ENCODE measurements at places on chromosomes 6 and 20.

DNA sequence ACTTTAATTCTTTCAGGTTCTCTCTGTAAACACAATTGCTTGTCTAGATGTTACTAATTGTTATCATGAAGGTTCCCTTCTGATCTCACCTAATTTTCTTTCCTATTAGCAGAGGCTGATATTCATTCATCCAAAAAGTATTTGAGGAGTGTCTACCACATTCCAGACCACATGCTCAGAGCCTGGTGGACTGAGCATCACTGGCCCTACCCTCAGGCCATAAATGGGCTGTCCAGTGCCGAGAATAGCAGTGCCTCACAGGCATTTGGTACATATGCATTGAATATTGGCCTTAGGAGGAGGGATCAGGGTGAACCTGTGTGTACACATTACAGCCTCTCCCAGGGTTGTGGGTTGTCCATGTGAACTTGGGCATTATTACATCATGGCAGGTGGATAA, 40.4 kb upstream of the PRELID3B start:
- no peak for DNase-seq

- DNase-seq = no peak
Observed at GRCh38 chr20:19482726-19483125, 270.3 kb downstream of the SLC24A3 start.

- DNase-seq = no peak
Observed at GRCh38 chr6:124573953-124574352, 388.3 kb upstream of the RNF217 start.

DNA sequence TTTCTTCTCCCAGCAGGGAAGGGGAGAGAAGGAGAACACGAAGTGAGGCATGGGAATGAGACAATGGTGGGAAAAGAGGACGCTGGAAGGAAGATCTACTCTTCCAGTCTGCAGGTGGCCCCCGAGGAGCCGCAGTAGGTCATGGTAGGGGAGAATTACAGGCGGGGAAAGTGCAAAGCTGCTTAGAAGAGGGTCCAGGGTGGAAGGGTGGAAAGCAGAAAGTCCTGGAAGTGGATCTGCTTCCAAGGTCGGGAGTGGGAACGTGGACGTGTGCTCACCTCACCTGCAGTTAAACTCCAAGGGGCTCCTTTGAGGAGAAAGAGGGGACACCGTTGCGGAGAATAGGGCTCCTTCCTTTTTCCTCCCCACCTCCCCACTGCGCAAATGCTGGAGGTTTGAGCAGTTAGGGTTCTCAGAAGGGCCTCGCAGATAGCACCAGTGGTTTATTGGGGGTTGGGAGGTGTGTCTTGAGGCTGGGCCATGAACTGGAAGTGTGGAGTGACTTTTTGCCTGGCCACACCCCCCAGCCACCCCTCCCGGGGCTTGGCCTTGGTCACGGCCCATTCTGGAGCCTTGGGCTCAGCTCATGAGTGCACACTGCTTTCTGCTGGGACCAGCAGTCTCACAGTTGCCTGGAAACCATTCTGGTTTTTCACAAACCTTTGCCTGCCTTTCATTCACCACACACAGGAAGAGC, 100.4 kb upstream of the MLN start:
- DNase-seq = peak; percentile 67

GRCh38 chr6:118179048-118179447, 272.0 kb downstream of the SLC35F1 start:
- DNase-seq = no peak

- DNase-seq = no peak
Observed at GRCh38 chr6:3208098-3208774, 19.2 kb downstream of the TUBB2B start.

- no peak for DNase-seq
Observed at GRCh38 chr6:142857796-142858555, 87.0 kb downstream of the HIVEP2 start.

- DNase-seq = no peak
Observed at GRCh38 chr20:6140947-6141346, 18.1 kb upstream of the FERMT1 start.

GRCh38 chr20:59042796-59043631, 428 bp upstream of the PRELID3B start:
- DNase-seq = peak; percentile 93

DNA sequence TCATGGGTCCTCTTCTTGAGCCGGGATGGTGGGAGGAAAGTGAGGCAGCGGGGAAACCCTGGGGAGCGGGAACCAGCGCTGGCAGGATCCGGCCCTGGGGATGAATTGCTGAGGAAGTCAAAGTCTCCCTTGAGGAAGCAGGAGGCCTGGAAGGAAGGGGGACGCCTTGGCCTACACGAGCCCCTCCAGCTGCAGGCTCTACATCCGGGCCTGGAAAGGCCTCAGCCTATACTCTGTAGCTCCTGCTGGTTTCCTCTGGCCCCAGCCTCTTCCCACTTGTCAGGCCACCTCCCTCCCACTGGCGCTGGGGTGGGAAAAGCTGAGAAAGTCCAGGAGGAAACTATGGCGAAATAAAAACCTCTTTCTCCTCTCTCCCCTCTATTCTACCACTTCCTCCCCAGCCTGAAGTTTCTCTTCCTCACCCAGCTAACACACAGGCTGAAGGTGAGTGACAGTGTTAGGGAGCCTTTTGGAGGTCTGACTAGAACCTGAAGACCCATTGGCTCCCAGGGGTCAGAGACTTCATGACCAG, 14.9 kb downstream of the TREML2 start:
- DNase-seq = no peak

GRCh38 chr6:160010067-160010466, 41.2 kb downstream of the IGF2R start:
- no peak for DNase-seq

DNA sequence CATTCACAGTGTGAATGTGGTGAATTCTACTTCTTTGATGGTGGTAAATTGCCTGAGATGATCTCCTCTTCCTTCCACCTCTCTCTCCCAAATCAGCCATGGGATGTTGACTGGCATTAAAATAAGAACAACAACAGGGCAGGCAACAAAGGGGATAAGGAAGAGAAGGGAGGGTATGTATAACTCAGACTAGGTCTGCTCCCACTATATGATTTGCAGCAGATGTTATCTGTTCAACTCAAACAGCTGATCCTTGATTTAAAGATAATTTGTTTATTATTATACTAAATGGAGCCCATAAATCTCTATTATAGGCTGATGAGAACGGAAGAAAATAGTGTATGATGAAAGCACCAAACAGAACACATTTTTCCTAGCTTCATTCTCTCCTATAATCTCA, 262.0 kb downstream of the BTBD3 start:
- DNase-seq = no peak

- DNase-seq = no peak
Observed at GRCh38 chr6:110067837-110068591, 89.9 kb downstream of the GPR6 start.

DNA sequence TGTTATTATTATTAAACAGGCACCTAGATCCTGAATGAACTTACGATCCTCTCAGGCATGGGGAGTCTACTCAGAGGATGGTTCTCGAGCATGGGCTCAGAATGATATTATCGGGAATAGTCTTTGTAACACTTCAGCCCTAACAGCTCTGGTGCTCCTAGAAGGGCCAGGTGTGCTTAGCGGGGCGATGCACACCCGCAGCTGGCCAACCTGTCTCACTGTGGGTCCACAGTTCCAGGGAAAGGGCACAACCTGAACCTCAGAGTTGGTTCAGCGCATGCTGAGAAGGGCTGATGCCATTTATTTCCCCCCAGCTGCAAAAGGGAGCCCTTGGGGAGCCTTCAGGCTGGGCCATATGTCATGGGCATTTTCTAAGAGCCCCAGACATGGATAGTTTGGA, 26.2 kb downstream of the RRAGD start:
- no peak for DNase-seq

DNA sequence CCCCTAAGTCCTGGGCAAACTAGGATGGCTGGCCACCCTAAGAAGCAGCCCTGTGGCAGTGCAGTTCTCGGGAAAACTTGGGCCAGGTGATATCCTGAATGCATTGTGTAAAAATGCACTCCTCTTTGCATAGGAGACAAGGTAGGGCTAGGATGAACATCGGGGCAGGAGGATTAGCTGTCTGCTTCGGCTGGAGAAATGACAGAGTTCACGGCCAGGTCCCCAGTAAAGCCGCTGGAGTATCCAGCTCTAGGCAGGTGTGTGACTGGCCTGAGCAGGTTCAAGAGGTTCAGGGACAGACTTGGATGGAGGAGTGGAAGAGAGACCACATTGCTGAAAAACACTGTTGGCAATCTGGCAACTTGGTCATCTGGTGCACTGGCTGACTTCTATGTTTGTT, 26.4 kb downstream of the DTD1 start:
- no peak for DNase-seq

DNA sequence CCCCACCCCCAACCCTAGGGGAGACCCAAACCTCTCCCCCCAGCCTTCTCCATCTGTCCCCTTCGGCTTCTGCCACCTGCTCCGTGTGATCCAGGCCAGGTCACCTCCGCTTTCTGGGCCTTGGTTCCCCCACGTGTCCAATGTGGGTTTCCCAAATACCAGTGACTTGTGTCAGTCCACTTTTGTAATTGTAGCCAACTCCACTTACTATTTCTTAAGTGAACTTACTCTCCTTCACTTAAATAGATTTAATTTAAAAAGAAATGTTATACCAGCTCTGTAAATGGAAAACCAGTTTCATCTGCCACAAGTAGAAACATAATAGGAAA, 10.0 kb upstream of the FAM110A start:
- no peak for DNase-seq

DNA sequence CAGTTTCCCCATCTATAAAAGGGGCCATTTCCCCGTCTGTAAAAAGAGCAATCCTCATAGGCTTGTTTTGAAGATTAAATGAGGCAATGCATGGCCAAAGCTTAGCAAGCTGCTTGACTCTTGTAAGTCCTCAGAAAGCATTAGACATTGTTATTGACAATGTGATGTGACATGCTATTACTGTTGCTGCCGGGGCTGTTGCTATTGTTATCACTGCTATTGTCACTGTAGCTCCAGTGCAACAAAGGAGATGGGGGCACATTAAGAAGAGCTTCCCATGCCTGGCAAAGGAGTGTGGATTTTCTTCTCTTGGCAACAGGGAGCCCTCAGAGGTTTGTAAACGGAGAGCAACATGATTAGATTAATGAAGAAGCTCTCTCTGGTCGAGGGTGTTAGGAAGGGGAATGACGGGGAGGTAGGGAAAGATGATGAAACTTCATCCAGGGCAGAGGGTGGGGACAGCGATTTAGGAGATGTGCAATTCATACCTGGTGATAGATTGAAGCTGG, 33.1 kb upstream of the FAM83D start:
- no peak for DNase-seq

GRCh38 chr20:34927736-34928135, 27.9 kb downstream of the GSS start:
- no peak for DNase-seq

DNA sequence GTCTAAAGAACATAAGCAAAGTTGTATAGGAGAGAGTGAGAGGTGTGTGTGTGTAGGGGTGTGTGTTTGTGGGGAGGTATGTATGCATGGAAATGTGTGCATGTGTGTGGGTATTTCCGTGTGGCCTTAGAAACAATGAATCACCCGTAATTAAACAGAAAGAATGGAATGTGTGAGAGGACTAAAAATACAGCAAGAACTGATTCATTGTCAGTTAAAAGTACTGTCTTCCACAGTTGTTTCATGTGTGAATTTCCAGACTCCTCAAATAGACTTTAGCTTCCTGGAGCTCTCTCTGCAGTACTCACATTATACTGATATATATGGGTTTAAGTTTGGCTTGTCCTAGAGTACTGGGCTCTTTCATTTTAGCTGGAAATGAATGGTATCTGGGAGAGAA, 145.7 kb downstream of the RIMS1 start:
- DNase-seq = no peak

DNA sequence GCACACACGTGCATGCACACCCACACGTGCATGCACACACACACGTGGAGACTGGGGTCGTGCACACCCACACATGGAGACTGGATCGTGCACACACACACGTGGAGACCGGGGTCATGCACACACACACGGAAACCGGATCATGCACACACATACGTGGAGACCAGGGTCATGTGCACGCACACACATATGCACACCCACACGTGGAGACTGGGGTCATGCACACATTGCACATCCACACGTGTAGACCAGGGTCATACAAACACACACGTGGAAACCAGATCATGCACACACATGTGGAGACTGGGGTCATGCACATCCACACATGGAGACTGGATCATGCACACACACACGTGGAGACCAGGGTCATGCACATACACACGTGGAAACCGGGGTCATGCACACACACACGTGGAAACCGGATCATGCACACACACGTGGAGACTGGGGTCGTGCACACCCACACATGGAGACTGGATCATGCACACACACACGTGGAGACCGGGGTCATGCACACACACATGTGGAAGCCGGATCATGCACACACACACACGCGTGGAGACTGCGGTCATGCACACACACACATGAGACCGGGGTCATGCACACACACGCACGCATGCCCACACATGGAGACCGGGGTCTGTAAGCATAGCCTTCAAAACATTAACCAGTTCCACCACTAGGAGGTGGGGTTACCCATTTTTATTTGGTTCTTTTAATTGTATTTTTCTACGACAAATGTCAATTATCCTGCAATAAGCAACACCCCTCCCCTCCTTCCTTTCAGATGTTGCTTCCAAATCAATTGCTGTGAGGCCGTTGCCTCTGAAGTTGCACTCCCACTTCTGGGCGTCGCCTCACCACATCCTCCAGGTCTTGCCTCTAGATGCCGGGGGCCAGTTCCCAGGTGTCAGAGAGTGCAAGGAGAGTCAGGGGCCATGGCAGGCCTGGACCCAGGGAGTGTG, 95.8 kb downstream of the TMEM242 start:
- no peak for DNase-seq

GRCh38 chr6:111347589-111347988, 135.4 kb downstream of the REV3L start:
- DNase-seq = no peak

DNA sequence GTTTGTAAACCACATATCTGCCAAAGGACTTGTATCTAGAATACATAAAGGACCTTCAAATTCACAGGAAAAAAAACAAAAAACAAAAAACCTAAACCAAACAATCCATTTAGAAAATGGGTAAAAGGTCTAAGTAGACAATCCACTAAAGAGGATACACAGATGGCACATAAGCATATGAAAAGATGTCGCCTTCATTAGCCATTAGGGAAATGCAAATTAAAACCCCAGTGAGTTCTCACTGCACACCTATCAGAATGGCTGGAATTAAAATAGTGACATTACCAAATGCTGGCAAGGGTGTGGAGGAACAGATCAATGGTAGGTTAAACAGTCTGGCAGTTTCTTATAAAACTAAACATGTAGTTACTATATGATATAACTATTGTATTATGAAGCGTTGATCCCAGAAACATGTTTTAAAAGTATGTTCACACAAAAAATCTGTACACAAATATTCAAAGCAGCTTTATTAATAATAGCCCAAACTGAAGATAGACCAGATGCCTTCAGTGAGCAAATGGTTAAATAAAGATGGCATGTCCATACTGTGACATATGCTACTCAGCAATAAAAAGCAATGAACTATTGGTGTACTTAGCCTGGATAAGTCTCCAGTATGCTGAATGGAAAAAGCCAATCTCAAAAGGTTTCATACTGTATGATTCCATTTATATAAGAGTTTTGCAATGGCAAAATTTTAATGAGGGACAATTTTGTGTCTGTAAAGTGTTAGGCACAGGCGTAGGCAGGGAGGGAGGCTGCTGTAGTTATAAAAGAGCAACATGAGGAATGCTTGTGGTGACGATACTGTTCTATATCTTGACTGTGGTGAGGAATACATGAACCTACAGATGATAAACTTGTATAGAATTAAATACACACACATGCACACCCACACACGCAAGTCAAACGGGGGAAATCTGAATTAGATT, 43.9 kb downstream of the PLCB1 start:
- no peak for DNase-seq

Data from activated CD4-positive, alpha-beta T cell treated with anti-CD3 and anti-CD28 coated beads, Interleukin-2, amount 50 U/mL, for 1 hour (primary cell).